D341Med (cell line): ENCODE measurements at places on chromosomes 12 and 14.

GRCh38 chr12:110176745-110177144, 52.6 kb downstream of the IFT81 start:
- no peak for DNase-seq

- no peak for DNase-seq
Observed at GRCh38 chr12:108369736-108370396, 30.8 kb upstream of the CMKLR1 start.

DNA sequence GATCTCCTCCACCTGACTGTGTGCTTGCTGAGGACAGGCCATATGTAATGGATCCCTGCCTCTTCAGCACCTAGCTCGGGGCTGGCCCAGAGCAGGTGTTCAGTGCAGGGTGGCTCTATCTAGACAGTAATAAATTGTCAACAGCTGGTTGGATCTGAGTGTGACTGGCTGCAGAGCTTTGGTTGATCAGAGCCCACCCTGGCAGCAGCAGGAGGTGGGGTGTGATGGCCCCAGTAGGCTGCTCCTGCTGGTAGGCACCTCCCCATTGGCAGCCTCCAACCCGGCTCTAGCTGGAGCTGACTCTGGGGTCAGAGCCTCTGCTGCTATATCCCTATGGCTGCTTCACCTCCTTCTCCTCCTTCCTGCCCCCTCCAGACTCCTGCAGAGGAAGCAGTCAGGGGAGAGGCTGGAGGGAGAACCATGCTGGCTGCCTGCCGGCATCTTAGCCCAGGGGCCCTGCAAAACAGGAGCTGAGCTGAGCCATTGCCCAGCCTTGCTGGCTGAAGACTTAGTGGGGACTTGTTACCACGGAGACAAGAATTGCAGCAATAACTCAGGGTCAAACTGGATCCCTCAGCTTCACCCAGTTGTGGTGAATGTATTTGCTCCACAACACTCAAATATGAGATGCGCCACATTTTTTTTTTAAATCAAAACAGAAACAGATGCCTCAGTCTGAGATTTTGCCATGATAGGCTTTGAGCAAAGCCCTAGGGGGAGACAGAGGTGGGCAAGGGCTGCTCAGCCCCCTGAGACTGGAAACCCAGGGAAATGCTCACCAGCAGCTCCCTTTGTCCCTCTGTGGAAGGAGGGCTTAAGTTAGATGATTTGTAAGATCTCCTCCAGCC, 22.2 kb downstream of the TMEM63C start:
- peak; percentile 70 for DNase-seq

- no peak for DNase-seq
Observed at GRCh38 chr14:53148671-53149070, 4.5 kb downstream of the DDHD1 start.

- no peak for DNase-seq
Observed at GRCh38 chr14:86464341-86464740, 934.4 kb downstream of the FLRT2 start.

DNA sequence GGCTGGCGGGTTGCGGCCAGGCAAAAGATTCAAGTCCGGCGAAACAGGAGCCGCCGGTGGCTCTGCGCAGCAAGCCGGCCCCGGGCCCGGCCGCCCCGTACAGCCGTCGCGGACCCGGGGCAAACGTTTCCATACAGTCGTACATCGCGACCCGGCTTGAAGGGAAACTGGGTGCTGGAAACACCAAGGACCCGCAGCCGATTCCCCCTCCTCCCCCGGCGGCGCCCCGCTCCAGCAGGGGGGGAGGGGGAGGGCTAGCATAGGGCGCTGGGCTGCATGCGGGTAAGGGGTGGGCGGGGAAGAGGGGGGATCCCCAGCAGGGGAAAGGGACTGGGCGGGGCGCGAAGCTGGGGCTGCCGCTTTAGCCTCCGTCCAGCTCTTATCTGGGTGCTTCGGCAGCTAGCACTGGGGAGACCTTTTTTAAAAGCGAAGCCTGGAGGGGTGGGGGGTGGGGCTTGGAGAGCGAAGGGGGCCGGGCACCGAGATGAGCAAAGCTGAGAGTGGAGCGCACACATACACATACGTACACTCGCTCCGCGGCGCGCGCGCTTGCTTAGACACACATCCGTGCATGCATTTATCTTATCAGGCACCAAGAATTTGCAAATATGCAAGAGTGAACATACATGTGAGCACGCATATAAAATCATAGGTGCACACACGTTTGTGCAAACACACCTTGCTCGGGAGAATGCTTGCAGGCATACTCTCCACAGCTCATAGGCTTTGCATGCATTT, 11.9 kb downstream of the RARG start:
- no peak for DNase-seq

- DNase-seq: no peak
Observed at GRCh38 chr14:23482823-23483148, 13.3 kb downstream of the NGDN start.

GRCh38 chr14:96497087-96497486, 5.1 kb upstream of the PAPOLA start:
- no peak for DNase-seq

GRCh38 chr12:65209655-65210043, 40.3 kb downstream of the LEMD3 start:
- no peak for DNase-seq

GRCh38 chr14:99374964-99375363, 103.0 kb upstream of the BCL11B start:
- DNase-seq: no peak

DNA sequence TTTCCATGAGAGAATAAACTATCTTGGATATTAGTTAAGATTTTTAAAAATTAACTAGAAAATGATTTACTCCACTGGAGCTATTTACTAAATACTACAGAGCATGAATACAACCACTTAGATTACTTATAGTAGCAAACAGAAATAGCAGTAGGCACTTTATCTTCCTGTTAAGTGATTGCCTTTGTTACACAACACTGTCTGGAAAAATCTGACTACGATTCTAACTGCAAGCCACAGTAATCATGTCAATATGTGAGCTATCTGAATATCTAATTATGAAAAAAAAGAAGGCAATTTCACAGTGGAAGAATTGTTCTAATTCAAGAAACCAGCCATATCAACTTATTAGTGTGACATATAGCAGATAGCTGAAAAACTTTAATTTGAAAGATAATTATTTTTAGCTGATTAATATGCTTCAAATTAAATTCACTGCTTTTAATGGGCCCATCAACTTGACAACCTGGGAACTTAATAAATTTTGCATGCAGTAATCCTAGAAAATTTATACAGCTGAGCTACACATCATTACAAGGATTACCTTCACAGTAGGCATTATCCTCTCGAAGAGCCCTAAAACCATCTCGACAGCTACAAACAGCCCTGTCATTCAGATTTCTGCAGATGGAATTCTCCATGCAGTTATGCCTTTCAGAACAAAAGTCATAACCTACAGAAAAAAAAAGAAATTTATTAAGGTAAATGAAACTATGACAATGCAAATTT, 172.8 kb downstream of the NELL2 start:
- DNase-seq: no peak

- DNase-seq: no peak
Observed at GRCh38 chr14:77251870-77252269, 19.1 kb downstream of the NGB start.

DNA sequence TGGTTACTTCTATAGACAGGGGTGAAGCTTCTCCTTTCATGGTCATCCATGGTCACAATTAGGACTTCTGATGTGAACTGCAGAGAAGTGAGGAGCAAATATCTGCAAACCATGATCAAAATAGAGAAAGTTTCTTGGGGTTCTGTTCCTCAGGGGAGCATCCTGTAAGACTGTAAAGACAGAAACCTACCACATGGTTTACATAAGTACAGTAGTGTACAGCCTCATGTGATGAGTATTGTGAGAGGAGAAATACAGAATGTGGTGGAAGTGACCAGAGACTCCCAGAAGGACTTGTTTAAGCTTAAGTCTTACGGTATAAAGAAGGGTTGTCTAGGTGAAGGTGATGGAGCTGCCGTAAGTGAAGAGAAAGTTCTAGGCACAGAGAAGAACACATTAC, 484.7 kb downstream of the LRIG3 start:
- no peak for DNase-seq

GRCh38 chr12:10623131-10623530, 9.7 kb upstream of the MAGOHB start:
- DNase-seq: no peak

GRCh38 chr12:54040648-54041047, 7.8 kb downstream of the HOXC5 start:
- no peak for DNase-seq
